ENCODE measurements at places on chromosomes 3 and 15.

DNA sequence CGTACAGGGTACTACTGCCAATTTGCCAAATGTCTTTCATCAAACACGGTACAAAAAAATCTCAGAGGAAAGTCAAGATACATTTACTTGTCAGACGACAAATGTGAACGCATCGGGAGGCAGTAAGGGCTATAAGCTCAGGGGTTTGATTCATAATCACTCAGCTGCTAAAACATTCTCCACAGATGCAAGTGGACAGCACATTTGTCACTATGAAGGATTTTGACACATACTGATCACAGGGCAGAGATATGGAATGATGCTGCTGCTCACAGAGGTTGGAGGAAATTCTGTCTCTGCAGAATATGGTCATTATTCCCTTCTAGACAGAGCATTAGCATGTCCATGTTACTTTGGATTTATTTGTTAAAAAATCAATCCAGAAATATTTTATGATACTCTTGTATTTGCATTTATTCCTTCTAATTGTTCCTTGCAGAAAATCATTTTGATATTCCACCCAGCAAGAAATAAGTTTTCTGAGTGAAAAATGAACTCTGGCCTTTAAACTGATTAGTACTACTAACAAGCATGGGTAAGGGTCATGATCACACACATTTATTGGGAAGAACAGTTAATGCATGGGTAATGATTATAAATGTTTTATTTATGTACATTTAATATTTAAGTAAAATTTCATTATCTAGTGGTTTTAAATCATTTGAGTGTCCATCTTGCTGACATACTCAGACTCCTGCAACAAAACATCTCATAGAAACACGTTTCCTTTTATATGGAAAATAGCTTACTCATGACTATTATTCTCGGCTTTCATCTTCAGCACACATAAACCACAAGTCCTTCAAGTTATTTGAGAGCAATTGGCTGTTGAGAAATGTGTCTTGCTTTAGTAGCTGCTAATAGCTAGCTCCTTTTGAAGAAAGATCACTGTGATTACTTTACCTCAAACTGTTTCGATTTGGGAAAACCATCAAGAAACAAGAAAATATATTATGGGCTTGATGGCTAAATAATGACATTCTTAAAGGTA, 559.3 kb downstream of the MECOM start:
- DNase-seq: no peak

GRCh38 chr3:139751789-139752188, 74.0 kb upstream of the NMNAT3 start:
- DNase-seq: no peak

GRCh38 chr3:47954567-47954966, 61.6 kb downstream of the MAP4 start:
- no peak for DNase-seq

DNA sequence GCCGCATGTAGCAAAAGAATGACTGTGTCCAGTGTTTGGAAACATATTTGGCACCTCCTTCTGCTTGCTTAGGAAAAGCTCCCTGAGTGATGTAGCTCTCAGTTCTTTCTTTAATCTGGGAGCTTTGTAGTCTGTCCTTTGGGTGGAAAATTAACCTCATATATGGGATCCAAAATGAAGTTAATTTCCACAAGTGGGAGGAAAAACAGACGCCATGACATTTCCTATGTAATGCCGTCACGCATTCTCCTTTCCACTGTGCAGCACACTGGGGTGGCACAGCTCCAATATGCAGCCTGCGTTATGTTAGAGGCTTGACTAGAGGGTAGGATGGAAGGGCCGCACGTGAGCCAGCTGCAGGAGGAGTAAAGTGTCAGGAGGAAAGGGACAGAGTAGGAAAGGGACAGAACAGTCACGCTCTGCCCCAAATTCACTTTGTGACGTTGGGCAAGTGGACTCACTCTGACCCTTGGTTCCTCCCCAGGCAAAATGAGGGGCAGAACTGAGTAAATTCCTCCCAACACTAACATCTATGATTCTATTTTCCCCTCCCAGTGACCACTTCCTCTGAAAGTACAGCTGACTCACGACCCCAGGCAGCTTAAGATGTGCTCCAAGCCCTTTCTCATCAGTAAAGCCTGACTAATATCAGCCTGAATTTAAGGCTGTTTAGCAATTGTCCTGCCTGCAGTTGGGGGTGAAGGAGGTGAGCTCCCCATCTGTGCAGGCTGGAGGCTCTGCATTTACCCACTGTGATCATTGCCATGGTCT, 176.5 kb upstream of the PFN2 start:
- DNase-seq: no peak

DNA sequence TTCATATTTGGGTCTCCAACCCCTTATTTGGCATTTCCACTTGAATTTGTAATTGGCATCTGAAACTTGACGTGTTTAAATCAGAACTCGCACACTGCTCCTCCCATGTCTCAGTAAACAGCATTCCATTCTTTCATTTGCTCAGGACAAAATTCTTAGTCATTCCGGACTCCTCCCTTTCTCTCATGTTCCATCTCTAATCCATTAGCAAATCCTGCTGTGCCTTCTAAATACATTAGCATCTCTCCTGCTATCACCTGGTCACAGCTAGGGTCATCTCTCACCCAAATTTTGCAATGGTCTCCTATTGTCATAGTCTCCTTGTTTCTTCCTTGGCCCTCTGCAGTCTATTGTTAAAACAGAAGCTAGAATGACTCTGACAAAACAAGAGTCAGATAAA, 119.9 kb upstream of the CADPS start:
- DNase-seq: no peak

DNA sequence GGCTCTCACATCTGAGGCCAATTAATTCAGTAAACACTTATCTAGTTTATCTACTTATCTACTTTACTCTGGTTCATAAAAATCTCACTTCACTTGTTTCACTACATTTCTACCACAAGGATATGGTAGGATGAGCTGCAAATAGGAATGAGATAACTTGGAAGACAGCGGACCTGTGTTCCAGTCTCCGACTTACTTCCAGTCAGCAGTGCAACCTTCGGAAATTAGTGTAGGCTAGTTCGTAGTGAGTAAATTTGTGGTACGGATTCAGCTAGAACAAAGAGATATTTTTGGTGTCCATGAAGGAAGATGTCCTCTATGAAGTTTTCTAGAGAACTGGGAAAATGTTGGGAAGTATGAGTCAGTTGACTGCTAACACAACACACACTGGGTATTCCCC, 66.3 kb downstream of the TPRG1 start:
- no peak for DNase-seq

DNA sequence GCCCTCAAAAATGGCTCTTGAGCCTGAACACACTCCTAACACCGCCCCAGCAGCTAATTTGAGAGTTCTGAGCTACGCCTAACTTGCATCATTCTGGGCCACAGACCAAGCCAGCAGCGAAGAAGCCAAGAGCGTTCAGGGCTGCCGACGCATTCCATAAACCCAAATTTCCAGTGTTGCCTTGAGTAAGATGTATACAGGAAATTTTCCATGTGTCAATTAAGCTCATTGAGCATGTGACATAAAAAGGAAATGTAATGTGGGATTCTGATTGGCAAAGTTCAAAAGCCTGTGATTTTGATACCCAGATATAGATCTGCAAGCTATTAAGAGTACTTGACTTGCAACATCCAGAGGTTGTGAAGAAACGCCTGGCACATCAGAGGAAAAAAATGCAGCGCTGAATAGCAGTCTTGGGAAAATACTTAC, 148.6 kb upstream of the NR2F2 start:
- no peak for DNase-seq

DNA sequence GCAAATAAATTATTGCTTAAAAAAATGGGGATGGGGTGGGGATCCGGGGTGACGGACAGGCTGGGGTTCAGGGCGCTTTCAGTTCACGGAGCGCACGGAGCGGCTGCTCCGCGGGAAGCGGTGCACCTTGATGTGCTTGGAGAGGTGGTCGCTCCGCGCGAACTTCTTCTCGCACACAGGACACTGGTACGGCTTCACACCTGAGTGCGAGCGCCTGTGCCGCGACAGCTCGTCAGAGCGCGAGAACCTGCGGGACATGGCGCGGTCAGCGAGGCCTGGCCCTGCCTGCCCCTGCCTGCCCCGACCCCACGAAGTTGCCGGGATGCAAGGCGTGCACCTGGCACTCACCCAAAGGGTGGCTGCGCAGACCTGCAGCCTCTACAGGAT, 13.6 kb downstream of the KLF15 start:
- DNase-seq: no peak

DNA sequence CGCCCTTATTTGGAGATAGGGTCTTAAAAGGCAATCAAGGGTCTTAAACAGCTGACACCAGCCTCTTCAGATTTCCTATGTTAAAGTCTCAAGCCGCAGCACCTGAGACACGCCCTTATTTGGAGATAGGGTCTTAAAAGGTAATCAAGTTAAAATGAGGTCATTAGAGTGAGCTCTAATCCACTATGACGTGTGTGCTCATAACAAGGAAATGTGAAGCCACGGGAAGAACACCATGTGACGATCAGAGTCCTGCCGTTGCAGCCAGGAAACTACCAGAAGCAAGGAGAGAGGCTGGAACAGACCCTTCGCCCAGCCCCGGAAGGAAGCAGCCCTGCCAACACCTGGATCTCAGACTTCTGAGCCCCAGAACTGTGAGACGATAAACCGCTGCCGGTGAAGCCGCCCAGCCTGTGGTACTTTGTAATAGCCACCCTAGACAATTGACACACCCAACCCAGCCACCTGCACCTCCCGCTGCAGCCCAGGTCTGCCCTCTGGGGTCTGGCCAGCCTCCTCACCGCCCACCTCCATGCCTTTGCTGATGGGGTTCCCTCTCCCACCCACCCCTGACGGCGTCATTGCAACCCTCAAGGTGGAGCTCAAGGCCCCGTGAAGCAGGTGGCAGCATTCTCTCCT, 137.9 kb downstream of the MEGF11 start:
- no peak for DNase-seq

Data from stimulated activated CD4-positive, alpha-beta T cell treated with anti-CD3 and anti-CD28 coated beads, Interleukin-15, amount 100 ng/mL, for 1 hour (primary cell).